Vagina (tissue), 2 donors: ENCODE measurements at places on chromosomes 1 and 21.

DNA sequence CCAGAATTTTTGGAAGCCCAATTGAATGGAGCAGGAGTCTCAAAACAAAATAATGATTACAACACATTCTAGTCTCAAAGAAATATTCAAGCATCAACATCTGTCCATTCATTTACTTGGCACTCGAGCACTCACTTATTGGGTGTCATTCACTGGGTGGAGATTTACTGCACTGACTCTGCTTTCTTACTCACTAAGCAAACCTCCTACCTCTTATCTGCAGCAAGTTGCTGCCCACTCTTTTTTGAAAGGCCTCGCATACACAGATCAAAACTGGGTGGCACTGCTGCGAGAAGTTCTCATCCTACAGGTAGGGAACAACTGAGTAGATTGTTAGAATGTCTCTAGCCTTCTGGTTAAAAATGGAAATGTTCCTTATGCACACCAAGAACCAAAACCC lies 18.0 kb downstream of the RHBDL2 start:
- no peaks in the 10 kb centered on the region for H3K27me3 ChIP-seq
- H3K4me1 ChIP-seq: no peaks in the 10 kb centered on the region
- no peak overlapping the region for H3K4me3 ChIP-seq
- no peak overlapping the region for H3K27ac ChIP-seq

GRCh38 chr1:54474310-54475251 lies 68.4 kb upstream of the SSBP3 start:
- H3K4me3 ChIP-seq: peak overlapping the region; percentile 43
- no peak for DNase-seq
- H3K36me3 ChIP-seq: no peaks in the 10 kb centered on the region
- no peaks in the 10 kb centered on the region for H3K27me3 ChIP-seq

- H3K4me1 ChIP-seq: peaks cover 31% of the 10 kb centered on the region
- no peak for DNase-seq
- H3K27ac ChIP-seq: peak overlapping the region; percentile 91
- peak overlapping the region; percentile 55 for H3K4me3 ChIP-seq
- H3K36me3 ChIP-seq: no peaks in the 10 kb centered on the region
Observed at GRCh38 chr1:150281221-150281757, 1.1 kb upstream of the CIART start.

GRCh38 chr21:27833298-27833697 lies 866.4 kb upstream of the ADAMTS5 start:
- H3K36me3 ChIP-seq: no peaks in the 10 kb centered on the region
- no peaks in the 10 kb centered on the region for H3K4me1 ChIP-seq
- no peak overlapping the region for H3K4me3 ChIP-seq
- no peak overlapping the region for H3K27ac ChIP-seq
- no peak for DNase-seq
- H3K27me3 ChIP-seq: no peaks in the 10 kb centered on the region

GRCh38 chr21:17818186-17819113 lies 706 bp downstream of the C21orf91 start:
- H3K4me1 ChIP-seq: peaks cover 32% of the 10 kb centered on the region
- peak overlapping the region; percentile 92 for H3K27ac ChIP-seq
- no peak for DNase-seq
- no peaks in the 10 kb centered on the region for H3K27me3 ChIP-seq
- peaks cover 6% of the 10 kb centered on the region for H3K36me3 ChIP-seq

- H3K4me3 ChIP-seq: peak overlapping the region; percentile 27
- no peak for DNase-seq
- no peaks in the 10 kb centered on the region for H3K27me3 ChIP-seq
- H3K27ac ChIP-seq: peak overlapping the region; percentile 69
Observed at GRCh38 chr1:86503406-86504136, 34.8 kb downstream of the CLCA1 start.

DNA sequence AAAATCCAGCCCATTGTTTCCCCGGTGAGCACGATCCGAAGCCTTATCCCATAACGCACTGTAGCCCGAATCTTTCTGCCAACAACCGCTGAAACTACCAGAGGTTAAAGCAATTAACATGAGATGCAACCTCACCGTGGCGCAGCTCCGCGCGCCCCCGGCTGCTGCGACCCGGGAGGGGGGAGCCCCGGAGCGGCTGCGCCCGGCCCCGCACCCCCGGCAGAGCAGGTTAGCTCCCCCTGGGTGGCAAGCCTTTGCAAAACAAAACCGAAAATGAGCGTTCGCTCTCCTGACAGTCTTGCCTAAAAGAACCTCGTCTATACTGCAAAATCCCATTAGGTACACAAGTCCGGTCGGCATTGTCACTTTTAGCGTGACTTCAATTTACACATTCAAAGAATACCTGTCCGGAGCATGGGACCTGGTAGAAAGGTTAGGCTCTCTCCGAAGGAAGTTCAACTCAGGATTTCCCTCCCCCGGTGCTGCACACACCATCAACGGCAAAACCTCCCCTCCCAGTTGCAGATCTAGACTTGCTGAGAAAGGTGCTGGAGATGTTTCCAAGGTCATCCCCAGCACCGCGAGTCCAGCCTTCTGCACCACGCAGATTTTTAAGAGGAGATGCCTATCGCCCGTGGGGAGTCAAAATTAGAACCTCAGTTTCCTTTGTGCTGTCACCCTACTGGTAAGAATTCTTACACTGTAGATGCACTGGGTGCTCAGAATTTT lies 107.5 kb downstream of the ZNF281 start:
- peak overlapping the region; percentile 48 for H3K4me3 ChIP-seq
- no peaks in the 10 kb centered on the region for H3K36me3 ChIP-seq
- H3K4me1 ChIP-seq: peaks cover 4% of the 10 kb centered on the region
- no peak overlapping the region for H3K27ac ChIP-seq

DNA sequence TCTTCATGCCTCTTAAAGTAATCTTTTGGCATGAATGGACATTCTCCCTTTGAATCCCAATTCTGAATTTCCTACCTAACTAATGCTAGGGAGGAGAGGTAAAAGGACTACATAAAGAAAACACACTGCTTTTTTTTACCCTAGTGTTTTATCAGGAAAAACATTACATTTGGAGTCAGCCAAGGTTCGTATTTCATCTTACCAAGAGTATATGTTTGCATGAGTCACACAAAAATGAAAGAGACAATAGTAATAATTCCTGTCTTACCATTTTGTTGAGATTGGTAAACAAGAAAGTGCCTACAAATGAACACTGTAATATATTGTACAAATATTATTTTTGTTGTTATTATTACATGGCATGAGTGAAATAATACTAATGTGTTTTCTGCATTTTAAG lies 112.9 kb upstream of the WARS2 start:
- DNase-seq: no peak
- no peaks in the 10 kb centered on the region for H3K27me3 ChIP-seq
- H3K36me3 ChIP-seq: no peaks in the 10 kb centered on the region
- H3K27ac ChIP-seq: no peak overlapping the region

GRCh38 chr1:23452011-23452411 lies 27.5 kb upstream of the TCEA3 start:
- peaks cover 60% of the 10 kb centered on the region for H3K4me1 ChIP-seq
- H3K36me3 ChIP-seq: peaks cover 9% of the 10 kb centered on the region
- peak overlapping the region; percentile 74 for H3K27ac ChIP-seq
- no peak overlapping the region for H3K4me3 ChIP-seq
- H3K27me3 ChIP-seq: no peaks in the 10 kb centered on the region
- DNase-seq: no peak

DNA sequence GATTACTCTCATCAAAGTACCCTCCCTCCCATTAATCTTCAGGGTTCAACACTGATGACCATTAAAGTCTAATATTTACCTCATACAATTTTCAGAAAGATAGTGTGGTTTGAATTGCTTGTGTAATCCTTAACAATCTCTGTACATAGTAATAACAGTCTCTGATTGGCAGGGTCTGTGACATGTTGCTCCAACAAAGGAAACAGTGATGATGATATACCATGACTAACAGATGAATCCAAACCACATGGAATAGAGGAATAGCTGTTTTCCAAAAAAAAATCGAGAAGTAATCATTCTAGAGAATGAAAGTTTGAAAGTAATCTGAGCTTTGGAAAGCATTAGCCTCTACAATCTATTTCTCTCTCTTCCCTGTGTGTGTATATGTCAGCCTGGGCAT lies 610.1 kb upstream of the NEGR1 start:
- H3K4me3 ChIP-seq: no peak overlapping the region
- H3K27ac ChIP-seq: no peak overlapping the region
- H3K4me1 ChIP-seq: no peaks in the 10 kb centered on the region
- no peaks in the 10 kb centered on the region for H3K36me3 ChIP-seq
- DNase-seq: no peak
- H3K27me3 ChIP-seq: no peaks in the 10 kb centered on the region

GRCh38 chr1:113048064-113048463 lies 24.9 kb upstream of the LRIG2 start:
- no peak overlapping the region for H3K27ac ChIP-seq
- no peaks in the 10 kb centered on the region for H3K27me3 ChIP-seq
- H3K4me1 ChIP-seq: peaks cover under 1% of the 10 kb centered on the region
- H3K36me3 ChIP-seq: no peaks in the 10 kb centered on the region
- DNase-seq: no peak

- peak overlapping the region; percentile 28 for H3K27ac ChIP-seq
- peak overlapping the region; percentile 50 for H3K4me3 ChIP-seq
- no peak for DNase-seq
- no peaks in the 10 kb centered on the region for H3K36me3 ChIP-seq
- peaks cover 14% of the 10 kb centered on the region for H3K4me1 ChIP-seq
- H3K27me3 ChIP-seq: no peaks in the 10 kb centered on the region
Observed at GRCh38 chr1:107964336-107965109, 457 bp downstream of the VAV3 start.

DNA sequence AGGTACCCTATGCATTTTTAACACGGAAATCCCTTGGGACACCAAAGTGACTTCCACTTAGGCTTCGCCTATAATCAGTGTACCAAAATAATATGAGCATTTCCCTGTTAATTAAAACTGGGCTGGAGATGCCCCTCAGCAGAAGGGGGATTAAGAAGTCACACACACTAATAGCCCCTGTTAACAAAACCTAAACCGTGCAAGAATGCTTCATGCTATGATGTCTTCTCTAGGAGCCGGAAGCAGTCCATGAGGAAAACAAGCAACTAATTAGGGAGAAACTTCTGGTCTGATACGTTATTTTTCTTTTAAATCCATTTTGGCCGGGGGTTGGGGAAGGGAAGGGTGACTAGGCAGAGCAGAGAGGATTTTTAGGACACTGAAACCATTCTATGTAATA lies 123.4 kb downstream of the ESRRG start:
- H3K4me1 ChIP-seq: peaks cover 7% of the 10 kb centered on the region
- H3K4me3 ChIP-seq: no peak overlapping the region
- H3K27me3 ChIP-seq: no peaks in the 10 kb centered on the region
- no peaks in the 10 kb centered on the region for H3K36me3 ChIP-seq

- H3K27me3 ChIP-seq: no peaks in the 10 kb centered on the region
- H3K36me3 ChIP-seq: no peaks in the 10 kb centered on the region
- H3K27ac ChIP-seq: no peak overlapping the region
- H3K4me3 ChIP-seq: no peak overlapping the region
- peaks cover 14% of the 10 kb centered on the region for H3K4me1 ChIP-seq
Observed at GRCh38 chr1:17236779-17237560, 11.9 kb upstream of the PADI3 start.

DNA sequence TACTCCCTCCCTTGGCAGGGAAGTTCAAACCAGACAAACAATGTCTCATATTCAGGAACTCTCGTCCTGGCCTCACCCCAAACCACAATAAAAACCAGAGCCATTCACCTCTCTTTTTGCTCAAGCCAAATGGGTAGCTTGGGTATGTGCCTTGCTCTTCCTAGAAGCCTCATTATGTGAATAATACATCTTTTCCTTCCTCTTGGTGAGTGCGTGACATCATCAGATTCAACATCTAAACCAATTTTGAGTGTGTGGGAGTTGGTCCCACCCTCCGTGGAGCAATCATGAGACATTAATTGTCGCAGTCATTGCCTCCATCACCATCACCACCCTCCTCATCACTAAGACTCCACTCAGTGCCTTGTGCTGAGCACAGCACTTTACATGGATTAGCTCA lies 482.9 kb downstream of the PTPRU start:
- no peak overlapping the region for H3K27ac ChIP-seq
- DNase-seq: no peak
- no peaks in the 10 kb centered on the region for H3K36me3 ChIP-seq
- no peaks in the 10 kb centered on the region for H3K4me1 ChIP-seq

DNA sequence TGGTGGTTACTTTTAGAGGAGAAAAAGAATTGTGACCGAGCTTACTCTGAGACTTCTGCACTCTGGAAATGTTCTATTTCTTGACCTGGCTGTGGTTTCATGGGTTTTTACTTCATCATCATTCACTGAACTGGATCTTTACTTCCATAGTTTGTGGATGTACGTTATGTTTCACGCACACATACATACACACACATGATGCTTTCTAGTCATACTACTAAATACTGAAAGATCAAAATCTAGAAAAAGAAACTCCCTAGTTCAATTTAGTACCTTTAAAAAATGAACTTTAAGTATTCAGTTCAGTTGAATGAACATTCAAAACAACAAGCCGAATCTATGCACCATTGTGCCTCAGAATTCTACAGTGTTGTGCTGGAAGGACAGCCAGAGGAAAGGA lies 65.0 kb downstream of the TEX35 start:
- no peak overlapping the region for H3K4me3 ChIP-seq
- DNase-seq: no peak
- H3K36me3 ChIP-seq: no peaks in the 10 kb centered on the region

DNA sequence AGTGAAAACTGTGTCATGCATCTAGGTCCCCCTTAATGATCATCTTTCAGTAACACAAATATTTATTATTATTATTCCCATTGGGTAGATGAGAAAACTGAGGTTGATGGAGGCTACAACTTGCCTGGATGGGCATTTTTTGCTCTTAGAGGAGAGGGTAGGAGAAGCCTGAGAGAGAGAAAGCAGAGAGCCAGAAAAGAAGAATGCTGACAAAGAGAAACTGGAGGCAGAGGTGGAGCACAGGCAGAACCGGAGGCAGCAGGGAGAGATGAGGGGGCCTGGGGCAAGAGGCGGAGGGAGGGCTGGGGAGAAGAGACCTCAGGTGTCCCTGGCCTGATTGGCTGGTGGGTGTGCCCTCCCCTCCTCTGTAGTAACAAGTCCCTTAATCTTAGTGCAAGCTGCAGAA lies 4.1 kb downstream of the BLACAT1 start:
- no peak for DNase-seq
- H3K27ac ChIP-seq: no peak overlapping the region
- peaks cover 26% of the 10 kb centered on the region for H3K4me1 ChIP-seq
- H3K4me3 ChIP-seq: no peak overlapping the region

DNA sequence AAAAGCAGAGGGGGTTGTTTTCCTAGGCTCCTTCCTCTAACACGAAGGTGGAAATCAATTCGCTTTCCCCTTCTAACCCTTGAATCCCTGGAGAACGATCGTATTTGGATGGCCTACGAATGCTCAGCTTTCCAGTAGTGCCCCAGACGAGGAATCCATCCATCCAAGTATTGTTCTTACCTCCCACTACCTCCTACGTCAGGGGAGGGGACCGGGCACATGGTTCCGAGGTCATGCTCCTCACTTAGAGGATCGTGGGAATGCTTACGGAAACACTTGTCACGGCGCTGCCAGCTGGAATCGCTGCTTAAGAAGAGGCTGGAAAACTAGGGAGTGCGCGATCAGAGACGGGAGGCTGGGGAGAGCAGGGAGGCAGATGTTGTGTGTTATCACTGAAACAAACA lies 47.4 kb downstream of the CAPZB start:
- peak overlapping the region; percentile 86 for H3K27ac ChIP-seq
- H3K4me3 ChIP-seq: no peak overlapping the region
- no peaks in the 10 kb centered on the region for H3K36me3 ChIP-seq
- no peaks in the 10 kb centered on the region for H3K27me3 ChIP-seq

GRCh38 chr1:166182281-166182680 lies 15.5 kb upstream of the FAM78B start:
- no peaks in the 10 kb centered on the region for H3K27me3 ChIP-seq
- no peak for DNase-seq
